ENCODE measurements at places on chromosomes 2 and 18.
A peak's percentile ranks its signal among the peaks of the same experiment; 100 is the strongest.

DNA sequence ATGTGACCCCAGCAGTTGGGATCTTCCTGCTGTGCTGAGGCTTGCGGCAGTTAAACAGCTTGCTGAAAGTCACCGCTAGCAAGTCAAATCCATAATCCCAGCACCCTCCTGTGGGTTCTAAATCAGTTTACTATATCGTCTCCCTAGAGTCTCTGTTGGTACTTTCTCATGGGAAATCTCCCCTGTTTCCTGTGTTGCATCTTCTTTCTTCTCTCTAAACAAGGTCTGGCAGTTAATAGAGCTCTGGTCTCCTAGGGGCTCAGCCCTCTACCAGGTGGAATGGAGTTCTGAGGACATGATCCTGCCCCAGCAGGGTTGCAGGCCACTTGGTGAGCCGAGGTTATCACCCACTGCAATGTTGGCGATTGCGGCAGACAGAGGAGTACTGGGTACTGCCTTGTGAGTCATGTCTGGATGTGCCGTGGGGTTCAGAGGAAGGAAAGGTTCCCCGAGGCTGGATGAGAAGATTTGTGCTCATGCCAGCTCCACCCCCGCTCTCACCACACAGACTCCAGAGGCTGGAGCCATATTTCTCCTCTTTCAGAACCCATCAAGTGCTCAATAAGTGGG is 59.4 kb upstream of the SIX2 start:
- no peak for DNase-seq

DNA sequence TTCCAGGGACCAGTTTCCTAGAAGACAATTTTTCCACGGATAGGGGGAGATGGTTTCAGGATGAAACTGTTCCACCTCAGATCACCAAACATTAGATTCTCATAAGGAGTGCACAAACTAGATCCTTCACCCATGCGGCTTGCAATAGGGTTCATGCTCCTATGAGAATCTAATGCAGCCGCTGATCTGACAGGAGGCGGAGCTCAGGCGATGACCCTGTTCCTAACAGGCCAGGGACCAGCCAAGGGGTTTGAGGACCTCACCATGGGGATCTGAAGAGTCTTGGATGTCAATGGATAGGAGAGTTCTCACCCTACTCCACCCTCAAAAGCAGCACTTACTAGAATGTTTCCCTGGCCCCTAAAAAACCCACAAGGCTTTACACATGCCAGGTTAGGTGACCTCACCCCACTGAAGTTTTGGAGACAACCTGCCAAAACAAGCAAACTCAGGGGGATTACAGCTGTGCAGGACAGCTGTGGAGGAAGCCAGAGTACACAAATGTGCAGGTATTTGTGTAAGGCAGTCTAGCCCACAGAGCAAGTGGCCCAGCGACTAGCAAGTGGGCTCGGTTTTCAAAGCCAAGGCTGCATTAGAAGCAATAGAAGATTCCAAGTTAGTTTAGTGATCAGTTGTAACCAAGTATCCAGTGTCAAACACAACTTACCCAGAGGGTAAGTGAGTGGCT is 3.9 kb downstream of the EVA1A start:
- DNase-seq, result no peak

DNA sequence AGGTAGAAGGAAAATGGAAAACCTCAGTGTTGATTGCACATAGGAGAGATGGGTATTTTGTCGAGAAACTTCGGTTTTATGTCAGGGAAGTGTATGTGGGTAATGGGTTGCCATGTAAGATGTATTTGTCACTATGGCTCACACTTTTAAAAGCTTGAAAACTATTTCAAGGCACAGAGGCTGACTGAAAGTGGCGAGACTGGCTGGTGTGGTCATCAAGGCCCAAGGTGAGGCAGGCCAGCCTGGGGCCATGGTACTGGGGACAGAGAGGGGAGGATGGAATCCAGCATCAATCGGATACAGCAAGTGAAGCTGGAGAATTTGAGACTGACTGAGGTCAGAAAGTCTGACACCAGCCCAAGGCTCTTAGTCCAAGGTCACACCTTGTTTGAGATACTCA is 77.2 kb upstream of the MCFD2 start:
- no peak for DNase-seq

DNA sequence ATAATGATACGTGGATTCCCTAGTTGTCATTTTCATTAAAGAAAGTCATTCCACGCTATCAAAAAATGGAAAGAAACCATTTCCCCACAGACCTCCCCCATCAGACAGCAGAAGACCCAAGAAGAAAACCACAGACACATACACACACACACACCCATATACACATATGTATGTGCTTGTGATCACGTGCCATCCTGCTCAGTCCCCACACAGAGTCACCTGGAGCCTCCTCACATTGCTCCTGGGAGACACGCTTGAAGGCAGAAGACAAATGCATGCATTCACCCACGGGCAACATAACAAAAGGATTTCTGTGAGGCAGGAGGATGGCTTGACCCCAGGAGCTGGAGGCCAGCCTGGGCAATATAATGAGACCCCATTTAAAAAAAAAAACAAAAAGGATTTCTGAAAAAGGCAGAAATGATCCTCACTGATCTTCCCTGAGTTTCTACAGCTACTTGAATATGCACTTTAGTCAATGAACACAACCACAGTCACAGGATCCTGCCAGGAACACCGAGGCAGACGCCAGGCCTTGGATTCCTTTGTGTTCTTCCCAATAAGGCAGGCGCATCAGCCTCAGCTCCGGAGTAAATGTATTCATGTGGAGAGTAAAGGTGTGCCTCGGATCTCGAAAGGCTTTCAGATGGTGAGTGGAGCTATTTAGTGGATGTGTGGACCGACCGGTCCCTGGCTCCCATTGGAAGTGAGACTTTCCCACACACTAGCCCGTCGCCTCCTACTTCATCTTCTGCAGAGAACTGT is 21.0 kb downstream of the TGFBRAP1 start:
- DNase-seq, result peak; percentile 29

DNA sequence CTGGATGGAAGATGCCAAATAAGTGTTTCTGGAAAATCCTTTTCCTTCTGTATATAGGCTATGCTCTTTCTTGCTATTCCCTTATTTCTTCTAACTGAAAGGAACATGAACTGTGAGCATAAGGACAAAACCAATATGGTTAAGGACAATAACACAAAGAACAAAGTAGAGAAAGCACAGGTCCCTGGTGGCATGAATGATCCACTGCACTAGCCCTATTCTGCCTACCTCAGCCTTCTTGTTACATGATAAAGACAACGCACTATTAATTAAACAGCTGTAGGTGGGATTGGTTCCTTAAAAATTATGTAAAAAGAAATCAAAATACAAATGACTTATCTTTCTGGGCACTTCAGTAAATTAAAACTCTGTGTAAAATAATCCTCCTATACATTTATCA is 1.9 kb upstream of the WDR75 start:
- no peak for DNase-seq

DNA sequence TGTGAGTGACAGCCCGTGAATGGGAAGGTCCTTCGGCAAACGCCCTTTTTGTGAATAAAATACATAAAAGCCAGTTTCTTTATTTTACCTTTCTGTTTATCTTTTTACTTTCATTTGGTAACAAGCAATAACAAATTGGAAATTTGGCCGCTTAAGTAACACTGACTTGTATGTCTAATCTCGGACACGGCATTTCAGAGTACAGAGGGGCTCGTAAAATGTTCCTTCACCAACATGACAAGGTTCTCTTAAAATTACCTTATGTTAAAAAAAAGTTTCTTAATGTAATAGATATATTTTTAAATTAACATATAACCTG is 558 bp upstream of the NEMP2 start:
- no peak for DNase-seq

DNA sequence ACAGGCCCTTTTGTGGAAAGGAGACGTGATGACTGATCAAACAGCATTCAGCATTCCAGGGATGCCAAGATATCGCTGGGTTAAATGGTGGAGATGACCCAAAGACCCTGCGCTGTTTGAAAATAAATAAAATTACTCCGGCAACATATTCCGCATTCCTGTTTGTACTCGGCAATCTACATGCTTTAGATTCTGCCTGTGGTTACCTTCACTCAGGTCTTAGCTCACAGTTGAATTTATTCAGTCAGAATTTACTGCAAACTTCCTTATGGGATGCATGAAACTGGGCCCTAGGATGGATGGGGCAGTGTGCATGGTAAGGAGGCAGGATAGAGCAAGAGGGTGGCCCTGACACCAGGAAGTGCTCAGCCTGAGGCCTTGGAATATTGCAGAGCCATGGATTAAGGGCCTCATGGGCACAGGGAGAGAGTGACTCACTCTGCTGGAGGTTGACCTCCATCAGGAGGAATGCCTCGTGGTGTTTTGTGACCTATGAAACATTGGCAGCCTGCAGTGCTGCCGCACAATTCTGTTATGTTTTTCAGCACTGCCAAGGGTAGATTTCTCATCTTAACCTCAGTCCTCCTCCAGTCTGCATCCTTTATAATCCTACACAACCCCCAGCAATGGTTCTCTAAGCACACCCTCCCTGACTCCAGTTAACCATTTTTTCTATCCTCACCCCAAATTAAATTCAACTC is 321.4 kb downstream of the IRS1 start:
- DNase-seq, result no peak
